T-helper 22 cell (primary cell): ENCODE measurements at places on chromosomes 4 and X.

GRCh38 chr4:23033796-23034195 is 341.1 kb downstream of the GBA3 start:
- no peak for DNase-seq

- no peak for DNase-seq
Measured at GRCh38 chr4:145623831-145624230, 4.6 kb downstream of the MMAA start.

- DNase-seq = no peak
Measured at GRCh38 chr4:138178566-138178965, 63.6 kb downstream of the SLC7A11 start.

- no peak for DNase-seq
Measured at GRCh38 chrX:118115953-118116712, 477 bp downstream of the KLHL13 start.

- no peak for DNase-seq
Measured at GRCh38 chrX:72201836-72202536, 20.4 kb downstream of the PIN4 start.

GRCh38 chrX:135512508-135513129 is 7.8 kb upstream of the INTS6L start:
- DNase-seq = no peak

GRCh38 chr4:166257891-166258290 is 384.9 kb downstream of the TLL1 start:
- no peak for DNase-seq

GRCh38 chr4:102754044-102754443 is 6.7 kb downstream of the MANBA start:
- DNase-seq = no peak

DNA sequence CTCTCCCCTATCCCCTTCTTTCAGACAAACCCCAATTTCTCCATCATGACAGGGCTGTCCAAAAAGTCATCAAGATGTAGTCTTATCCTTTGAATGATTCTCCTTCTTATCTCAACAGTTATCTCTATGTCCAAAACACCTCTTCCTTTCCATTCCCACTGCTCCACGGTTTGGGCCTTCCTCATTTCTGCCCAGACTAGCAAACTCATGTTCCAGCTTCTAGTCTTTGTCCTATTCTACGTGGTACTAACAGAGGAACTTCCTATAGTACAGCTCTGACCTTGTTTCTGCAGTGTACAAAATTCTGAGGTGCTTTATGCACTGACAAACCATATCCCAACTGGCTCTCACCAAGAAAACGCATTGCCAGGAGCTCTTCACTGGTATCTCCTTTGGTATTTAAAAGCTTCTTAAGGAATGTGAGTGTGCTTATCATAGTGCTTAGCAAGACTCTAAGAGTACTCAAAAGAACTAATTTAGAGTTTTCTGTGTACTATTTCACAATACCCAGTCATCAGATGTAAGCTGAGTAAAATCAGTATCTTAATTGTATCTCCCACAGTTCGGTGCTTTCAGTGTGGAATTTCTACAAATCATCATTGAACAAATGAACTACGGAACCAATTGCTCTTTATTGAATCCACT is 65.5 kb downstream of the MAML3 start:
- no peak for DNase-seq

DNA sequence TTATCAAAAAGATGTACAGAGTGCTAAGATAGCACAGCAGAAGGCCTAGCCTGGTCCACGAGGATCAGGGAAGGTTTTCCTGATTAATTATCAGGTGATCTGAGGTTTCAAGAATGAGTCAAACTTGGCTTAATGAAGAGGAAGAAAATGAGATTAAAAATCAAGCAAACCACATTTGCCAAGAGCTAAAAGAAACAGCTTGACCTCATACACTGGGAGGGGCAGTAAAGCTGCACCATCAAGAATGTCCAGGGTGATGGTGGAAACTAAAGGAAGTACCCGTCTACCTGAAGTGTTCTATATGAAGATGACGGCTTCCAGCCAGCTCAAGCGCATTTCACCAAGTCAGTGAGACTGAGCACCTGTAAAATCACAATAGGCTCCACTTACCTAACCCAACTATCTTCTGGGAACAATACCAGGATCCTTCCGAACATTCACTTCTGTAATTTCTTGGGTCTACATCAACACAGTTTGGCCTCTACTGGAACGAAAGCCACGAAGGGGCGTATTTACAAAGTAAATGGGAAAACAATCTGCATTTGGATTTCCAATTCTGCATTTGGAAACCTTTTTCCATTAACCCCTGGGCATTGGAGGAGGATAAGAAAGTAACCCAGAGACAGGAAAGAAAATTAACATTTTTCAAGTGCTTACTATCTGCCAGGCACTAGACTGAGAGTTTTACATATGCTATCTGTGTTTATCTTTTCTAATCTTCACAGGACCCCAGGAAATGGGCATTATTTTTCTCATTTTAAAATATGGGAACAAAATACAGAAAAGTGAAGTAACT is 114.0 kb upstream of the DCLK2 start:
- DNase-seq = no peak

GRCh38 chrX:154136627-154137161 is 7.3 kb upstream of the OPN1LW start:
- peak; percentile 55 for DNase-seq

GRCh38 chrX:20284444-20284843 is 17.7 kb upstream of the RPS6KA3 start:
- DNase-seq = no peak

- no peak for DNase-seq
Measured at GRCh38 chrX:68183612-68184214, 249.6 kb downstream of the OPHN1 start.

DNA sequence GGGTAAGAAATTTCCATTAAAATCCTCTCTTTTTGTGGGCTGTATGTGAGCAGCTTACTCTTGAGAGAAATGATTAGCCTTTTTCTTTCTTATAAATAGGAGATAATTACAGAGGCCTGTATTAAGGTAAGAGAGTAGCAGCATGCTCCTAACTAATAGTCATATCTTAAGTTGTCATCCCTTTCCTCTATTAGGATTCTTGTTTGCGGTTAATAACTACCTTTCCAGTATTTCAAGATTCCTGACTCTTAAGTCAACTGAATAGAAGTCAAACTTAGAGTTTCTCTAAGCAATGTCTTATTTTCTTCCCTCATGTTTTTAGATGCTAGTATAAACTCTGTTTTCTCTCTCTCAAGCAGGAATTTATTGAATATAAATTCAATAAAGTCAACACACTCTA is 139.9 kb upstream of the GPRIN3 start:
- DNase-seq = no peak

DNA sequence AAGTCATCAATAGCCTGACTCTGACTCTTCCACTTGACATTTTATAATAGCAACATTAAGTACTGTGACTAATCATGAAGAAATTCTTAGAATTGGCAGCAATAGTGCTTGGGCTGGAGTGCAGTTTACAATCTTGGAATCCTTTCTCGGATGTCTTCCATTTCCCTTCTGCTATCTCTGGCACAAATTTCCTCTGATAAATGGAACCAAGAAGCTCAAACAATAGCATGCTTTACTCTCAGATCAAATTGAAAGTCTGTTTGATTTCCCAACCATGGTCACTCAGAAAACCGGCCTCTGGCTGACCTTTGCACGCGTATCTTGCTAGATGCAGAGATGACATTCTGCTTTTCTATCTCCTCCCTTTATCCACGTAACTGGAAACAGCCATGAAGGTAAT is 99.0 kb upstream of the SPANXC start:
- no peak for DNase-seq
